DND-41 (cell line): ENCODE measurements at places on chromosomes 1 and 21.
A peak's percentile ranks its signal among the peaks of the same experiment; 100 is the strongest.

GRCh38 chr1:3750741-3751140, 1.5 kb upstream of the CCDC27 start:
- no peak overlapping the region for H3K4me3 ChIP-seq
- no peaks in the 10 kb centered on the region for H3K27me3 ChIP-seq
- DNase-seq: no peak
- no peaks in the 10 kb centered on the region for H3K36me3 ChIP-seq
- H3K27ac ChIP-seq: no peak overlapping the region
- H3K4me1 ChIP-seq: no peaks in the 10 kb centered on the region

- DNase-seq: no peak
- H3K36me3 ChIP-seq: no peaks in the 10 kb centered on the region
- no peak overlapping the region for H3K4me3 ChIP-seq
- H3K27ac ChIP-seq: no peak overlapping the region
- H3K27me3 ChIP-seq: no peaks in the 10 kb centered on the region
Observed at GRCh38 chr1:93338387-93339146, 7.1 kb upstream of the DR1 start.

GRCh38 chr1:46735708-46736324, 16.9 kb upstream of the EFCAB14 start:
- no peaks in the 10 kb centered on the region for H3K4me1 ChIP-seq
- no peak overlapping the region for H3K4me3 ChIP-seq
- no peak overlapping the region for H3K27ac ChIP-seq
- no peaks in the 10 kb centered on the region for H3K36me3 ChIP-seq
- no peaks in the 10 kb centered on the region for H3K27me3 ChIP-seq

DNA sequence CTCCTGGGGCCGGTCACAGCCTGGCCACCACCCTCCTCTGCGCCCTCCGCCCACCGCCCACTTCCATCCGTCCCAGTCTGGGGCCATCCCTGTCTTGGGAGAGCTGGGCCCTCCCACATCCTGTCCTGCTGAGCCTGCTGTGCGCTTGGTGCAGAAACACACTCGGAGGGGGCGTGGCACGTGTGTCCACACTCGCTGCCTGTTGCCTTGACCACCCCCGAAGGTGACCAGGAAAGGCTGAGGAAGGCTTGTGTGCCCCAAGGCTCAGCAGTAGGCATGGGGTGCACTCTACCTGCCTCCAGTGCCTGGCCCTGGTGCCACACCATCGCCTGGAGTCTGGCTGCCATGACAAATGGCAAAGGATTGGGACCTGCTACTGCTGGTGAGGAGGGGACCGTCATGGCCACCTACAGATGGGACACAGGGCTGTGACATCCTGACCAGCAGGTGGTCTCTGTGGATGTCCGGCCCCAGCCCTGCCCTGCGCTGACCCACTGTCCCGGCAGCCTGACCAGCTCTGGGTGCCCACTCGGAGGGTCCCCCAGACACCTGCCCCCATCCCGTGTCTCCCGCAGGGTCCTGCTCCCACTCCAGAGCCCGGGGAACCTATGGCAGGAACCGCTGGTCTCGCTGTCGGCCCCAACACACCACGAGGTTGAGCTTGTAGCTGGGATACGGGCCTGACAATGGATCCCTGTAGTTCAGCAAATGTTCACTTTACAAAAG, 23.2 kb upstream of the PTTG1IP start:
- no peak overlapping the region for H3K27ac ChIP-seq
- H3K36me3 ChIP-seq: peaks cover 70% of the 10 kb centered on the region
- H3K4me3 ChIP-seq: no peak overlapping the region
- H3K27me3 ChIP-seq: no peaks in the 10 kb centered on the region

- H3K4me1 ChIP-seq: no peaks in the 10 kb centered on the region
- no peaks in the 10 kb centered on the region for H3K36me3 ChIP-seq
- H3K4me3 ChIP-seq: no peak overlapping the region
- peaks cover 3% of the 10 kb centered on the region for H3K27me3 ChIP-seq
Observed at GRCh38 chr1:17795836-17796645, 40.9 kb downstream of the ACTL8 start.

DNA sequence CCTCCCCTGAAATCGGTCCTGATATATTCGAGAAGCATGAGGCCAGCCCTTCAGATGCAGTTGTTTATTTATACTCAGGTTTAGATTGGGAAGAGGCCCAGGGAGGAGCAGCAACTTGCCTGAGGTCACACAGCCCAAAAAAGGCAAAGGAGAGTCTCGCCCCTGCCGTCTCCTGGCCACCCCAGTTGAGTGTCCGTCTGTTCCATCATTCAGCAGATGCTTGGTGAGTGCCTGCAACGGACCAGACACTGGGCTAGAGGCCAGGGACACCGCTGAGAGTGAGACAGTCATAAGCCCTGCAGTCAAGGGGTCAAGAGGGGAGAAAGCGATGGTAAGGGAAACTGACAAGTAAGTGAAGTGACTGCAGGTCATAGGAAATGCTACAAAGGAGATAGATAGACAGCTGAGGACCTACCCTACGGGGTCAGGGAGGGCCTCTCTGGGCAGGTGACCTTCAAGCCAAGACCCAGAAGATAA, 15.4 kb upstream of the SELENON start:
- no peak overlapping the region for H3K4me3 ChIP-seq
- no peaks in the 10 kb centered on the region for H3K36me3 ChIP-seq
- H3K27me3 ChIP-seq: peaks cover 37% of the 10 kb centered on the region
- H3K27ac ChIP-seq: no peak overlapping the region
- H3K4me1 ChIP-seq: no peaks in the 10 kb centered on the region
- no peak for DNase-seq

- H3K27ac ChIP-seq: no peak overlapping the region
- no peak overlapping the region for H3K4me3 ChIP-seq
- no peaks in the 10 kb centered on the region for H3K36me3 ChIP-seq
Observed at GRCh38 chr1:153697191-153698019, 18.9 kb downstream of the NPR1 start.

DNA sequence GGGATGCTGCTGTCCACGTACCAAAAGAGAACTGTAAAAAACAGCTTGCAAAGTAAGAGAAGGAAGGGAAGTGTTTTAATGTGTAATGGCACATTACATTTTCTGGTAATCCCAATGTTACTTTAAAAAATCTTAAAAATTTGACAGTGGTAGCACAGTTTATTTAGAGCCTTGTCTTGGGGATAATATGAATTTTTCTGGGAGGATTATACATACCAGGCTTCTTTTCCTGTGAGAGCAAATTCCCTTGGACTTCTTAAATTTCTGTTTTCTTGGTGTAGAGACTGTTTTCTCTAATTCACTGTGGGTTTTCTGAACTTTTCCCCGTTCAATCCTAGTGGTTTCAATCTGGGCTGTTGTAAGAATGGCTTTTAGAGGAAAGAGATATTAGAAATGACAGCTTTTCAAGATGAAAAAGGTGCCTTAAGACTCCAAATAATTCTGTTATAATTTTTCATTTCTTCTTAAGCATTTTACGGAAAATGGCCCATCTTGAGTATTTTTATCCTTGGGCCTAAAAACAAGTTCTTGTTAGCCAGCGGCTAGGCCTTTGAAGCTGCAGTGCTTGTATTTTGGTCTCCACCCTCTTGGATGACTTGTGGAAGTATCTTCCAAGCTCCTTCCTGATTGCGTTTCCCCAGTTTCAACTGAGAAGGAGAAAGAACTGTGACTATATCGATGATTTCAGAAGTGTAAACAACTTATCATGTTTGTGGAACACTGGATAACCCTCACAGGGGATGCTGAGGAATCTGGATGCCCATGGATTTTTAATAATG, 70.0 kb downstream of the LEPR start:
- H3K27me3 ChIP-seq: no peaks in the 10 kb centered on the region
- H3K27ac ChIP-seq: no peak overlapping the region
- no peaks in the 10 kb centered on the region for H3K4me1 ChIP-seq
- H3K4me3 ChIP-seq: no peak overlapping the region

DNA sequence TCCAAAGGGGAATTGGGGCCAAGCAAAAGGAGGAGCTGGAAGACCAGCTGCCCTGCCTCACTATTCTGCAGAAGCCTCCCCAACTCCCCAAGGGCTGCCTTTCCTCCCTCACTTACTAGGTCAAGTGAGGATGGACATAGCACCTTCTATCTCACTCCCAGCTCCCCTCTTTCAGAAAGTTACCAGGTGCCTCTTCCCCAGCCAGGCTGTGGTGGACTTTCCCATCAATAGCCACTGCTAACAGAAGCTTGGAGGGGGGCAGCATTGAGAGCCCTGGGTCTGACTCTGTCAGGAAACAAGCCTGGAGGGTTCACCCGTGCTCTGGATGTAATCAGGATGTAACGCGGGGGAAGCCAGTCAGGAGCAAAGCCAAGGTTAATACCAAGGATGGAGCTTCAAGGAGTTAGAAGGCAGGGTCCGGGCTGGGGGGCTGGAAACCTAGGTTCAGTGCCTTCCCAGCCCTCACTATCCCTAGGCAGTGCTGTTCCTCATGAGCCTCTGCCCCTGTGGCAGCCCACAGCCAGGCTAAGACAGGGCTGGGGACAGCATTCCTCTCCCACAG, 127.8 kb upstream of the NGF start:
- H3K27ac ChIP-seq: no peak overlapping the region
- no peak for DNase-seq
- H3K27me3 ChIP-seq: no peaks in the 10 kb centered on the region
- H3K4me3 ChIP-seq: no peak overlapping the region
- H3K36me3 ChIP-seq: no peaks in the 10 kb centered on the region

GRCh38 chr21:29290240-29290639, 8.5 kb upstream of the BACH1 start:
- H3K27ac ChIP-seq: no peak overlapping the region
- no peak for DNase-seq
- H3K4me3 ChIP-seq: no peak overlapping the region
- H3K4me1 ChIP-seq: no peaks in the 10 kb centered on the region
- H3K36me3 ChIP-seq: no peaks in the 10 kb centered on the region
- no peaks in the 10 kb centered on the region for H3K27me3 ChIP-seq

DNA sequence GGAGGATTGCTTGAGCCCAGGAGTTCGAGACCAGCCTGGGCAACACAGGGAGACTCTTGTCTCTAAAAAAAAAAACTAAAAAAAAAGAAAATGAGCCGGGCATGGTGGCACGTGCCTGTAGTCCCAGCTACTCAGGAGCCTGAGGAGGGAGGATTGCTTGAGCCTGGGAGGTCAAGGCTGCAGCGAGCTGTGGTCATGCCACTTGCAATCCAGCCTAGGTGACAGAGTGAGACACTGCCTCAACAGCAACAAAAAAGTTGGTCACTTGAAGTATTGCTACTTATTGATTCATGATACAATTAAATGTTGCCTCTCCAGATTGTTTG, 57.9 kb upstream of the CXADR start:
- H3K27ac ChIP-seq: no peak overlapping the region
- H3K27me3 ChIP-seq: no peaks in the 10 kb centered on the region
- no peaks in the 10 kb centered on the region for H3K36me3 ChIP-seq
- DNase-seq: no peak
- no peaks in the 10 kb centered on the region for H3K4me1 ChIP-seq
- H3K4me3 ChIP-seq: no peak overlapping the region

GRCh38 chr1:235938709-235939479, 72.2 kb upstream of the LYST start:
- H3K27ac ChIP-seq: no peak overlapping the region
- no peak overlapping the region for H3K4me3 ChIP-seq
- H3K4me1 ChIP-seq: no peaks in the 10 kb centered on the region
- peaks cover 6% of the 10 kb centered on the region for H3K27me3 ChIP-seq
- no peak for DNase-seq

GRCh38 chr1:181097242-181097641, 8.7 kb downstream of the IER5 start:
- peaks cover 78% of the 10 kb centered on the region for H3K4me1 ChIP-seq
- peak overlapping the region; percentile 56 for H3K27ac ChIP-seq
- no peak overlapping the region for H3K4me3 ChIP-seq
- H3K36me3 ChIP-seq: peaks cover 17% of the 10 kb centered on the region; the same call in 1 of the 2 replicates
- no peaks in the 10 kb centered on the region for H3K27me3 ChIP-seq
